CD4-positive, alpha-beta T cell (primary cell): ENCODE measurements at places on chromosomes 2 and 18.
A peak's percentile ranks its signal among the peaks of the same experiment; 100 is the strongest.

GRCh38 chr2:222319586-222320435 lies 21.0 kb upstream of the PAX3 start:
- H3K27me3 ChIP-seq: peaks cover 50% of the 10 kb centered on the region
- peaks cover 12% of the 10 kb centered on the region for H3K4me1 ChIP-seq
- no peak for DNase-seq
- peak overlapping the region; percentile 32 for H3K4me3 ChIP-seq
- no peak overlapping the region for H3K27ac ChIP-seq

DNA sequence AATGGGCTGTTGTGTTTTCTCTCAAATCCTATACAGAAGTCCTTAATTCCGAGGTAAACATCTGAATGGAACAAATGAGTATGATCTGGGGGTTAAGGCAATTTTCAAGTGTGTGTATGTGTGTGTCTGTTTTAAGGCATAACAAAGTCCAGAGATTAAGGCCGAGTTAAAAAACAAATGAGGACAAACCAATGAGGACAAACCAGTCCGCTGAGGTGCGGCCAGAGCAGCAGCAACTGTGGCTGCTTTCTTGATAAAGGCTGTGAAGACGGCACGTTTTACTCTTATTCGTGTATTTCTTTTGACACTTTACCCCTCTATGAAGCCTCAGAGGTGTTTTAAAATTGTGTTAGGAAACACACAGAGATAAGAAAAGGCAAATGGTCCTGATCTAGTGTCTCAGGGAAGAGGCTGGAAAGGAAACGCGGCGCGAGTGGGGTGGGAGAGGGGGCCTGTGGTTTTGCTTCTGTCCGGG lies 495 bp upstream of the GULP1 start:
- H3K4me1 ChIP-seq: no peaks in the 10 kb centered on the region
- H3K4me3 ChIP-seq: no peak overlapping the region

GRCh38 chr2:177296040-177296439 lies 31.5 kb upstream of the NFE2L2 start:
- H3K27me3 ChIP-seq: no peaks in the 10 kb centered on the region
- no peaks in the 10 kb centered on the region for H3K36me3 ChIP-seq
- H3K4me1 ChIP-seq: peaks cover 1% of the 10 kb centered on the region

DNA sequence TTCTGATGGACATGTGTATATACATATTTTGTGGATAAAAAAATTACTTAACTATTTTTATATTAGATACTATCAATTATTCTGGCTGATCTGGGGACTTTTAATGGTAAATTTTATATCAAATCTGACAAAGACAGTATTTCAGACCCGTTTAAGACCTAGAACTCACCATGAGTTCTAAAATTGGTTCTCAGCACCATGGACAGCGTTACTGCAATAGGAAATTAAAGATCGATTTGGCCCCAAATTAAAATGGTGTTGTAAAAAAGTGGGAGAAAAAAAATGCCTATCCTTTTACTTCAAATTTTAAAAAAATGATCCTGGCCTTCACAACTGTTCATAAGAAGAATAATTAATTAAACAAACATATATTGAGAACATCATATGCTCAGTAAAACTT lies 919 bp upstream of the SCN2A start:
- H3K4me1 ChIP-seq: no peaks in the 10 kb centered on the region
- no peaks in the 10 kb centered on the region for H3K27me3 ChIP-seq
- H3K36me3 ChIP-seq: no peaks in the 10 kb centered on the region
- DNase-seq: no peak
- no peak overlapping the region for H3K4me3 ChIP-seq

DNA sequence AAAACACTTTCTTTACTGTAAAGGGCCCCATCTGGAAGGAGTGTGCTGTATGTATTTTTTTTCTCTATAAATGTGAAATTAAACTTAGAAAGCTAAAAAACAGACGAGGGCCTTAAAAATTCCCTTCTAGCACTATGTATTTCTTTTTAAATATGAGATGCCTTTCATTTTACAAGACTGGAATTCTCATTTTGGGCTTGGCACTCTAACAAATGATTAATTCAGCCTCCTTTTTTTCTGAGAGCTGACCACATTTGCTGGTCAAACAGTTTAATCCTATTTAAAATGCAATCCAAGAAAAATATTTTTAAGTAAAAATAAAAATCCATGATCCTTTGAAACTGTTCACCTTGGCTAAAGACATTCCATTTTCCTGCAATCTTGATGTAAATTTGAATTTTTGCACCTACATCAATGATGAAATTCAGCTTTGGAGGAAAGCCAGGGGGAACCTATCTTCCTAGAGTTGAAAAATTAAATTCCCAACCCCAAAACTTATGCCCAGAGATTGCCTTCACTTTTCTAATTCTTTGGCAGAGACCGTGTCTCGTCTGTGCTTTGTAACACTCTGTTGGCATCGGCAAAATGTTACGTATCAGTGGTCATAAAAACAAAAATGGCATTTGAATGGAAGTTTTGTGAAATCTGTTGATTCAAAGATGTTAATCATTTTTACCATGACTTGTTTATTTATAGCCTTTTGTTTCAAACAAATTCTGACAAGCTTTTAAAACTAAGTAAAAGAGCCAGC lies 284.5 kb downstream of the ZNF521 start:
- no peaks in the 10 kb centered on the region for H3K27me3 ChIP-seq
- no peak for DNase-seq
- H3K4me3 ChIP-seq: no peak overlapping the region
- no peak overlapping the region for H3K27ac ChIP-seq
- H3K36me3 ChIP-seq: no peaks in the 10 kb centered on the region

- no peaks in the 10 kb centered on the region for H3K27me3 ChIP-seq
- H3K4me3 ChIP-seq: no peak overlapping the region
- no peak overlapping the region for H3K27ac ChIP-seq
- H3K4me1 ChIP-seq: no peaks in the 10 kb centered on the region
- DNase-seq: no peak
Measured at GRCh38 chr18:72206814-72207213, 337.3 kb downstream of the CBLN2 start.

DNA sequence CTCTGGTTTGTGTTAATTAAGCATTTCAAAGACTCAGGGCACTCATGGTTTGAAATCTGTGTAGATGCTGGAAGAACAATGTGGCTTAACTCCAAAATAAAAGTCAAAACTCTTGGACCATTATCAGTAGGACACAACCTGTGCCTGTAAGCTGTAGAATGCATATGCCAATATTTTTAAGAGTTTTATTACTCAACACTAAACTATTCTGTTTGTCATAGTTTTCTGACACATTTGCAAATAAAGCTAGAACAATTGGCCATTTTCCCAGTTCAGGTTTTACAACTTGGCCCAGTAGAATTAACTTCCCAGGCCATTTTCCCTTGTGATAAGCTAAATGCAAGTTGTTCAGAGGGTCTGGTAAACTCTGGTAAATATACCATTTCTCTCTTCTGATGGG lies 713.1 kb downstream of the CBLN2 start:
- DNase-seq: no peak
- H3K36me3 ChIP-seq: no peaks in the 10 kb centered on the region
- H3K27ac ChIP-seq: no peak overlapping the region
- H3K4me1 ChIP-seq: no peaks in the 10 kb centered on the region

DNA sequence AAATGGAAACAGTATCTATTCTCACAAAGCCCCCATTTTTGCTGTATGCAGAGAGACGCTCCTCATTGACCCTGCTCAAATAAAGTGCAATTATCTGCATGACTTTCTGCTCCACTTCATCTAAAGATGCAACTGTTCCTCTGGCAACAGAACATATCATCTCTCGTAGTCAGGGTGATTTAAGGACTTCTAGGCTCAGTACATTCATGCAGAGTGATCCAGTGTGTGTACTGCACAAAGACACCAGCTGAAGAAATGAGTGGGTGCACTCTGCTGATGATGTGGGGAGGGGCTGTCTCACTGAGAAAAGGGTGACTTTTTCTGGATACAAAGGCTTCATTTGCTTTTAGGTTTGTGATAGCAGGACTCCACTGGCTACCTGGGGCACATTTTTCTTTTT lies 355.2 kb downstream of the GALNT13 start:
- H3K4me3 ChIP-seq: no peak overlapping the region
- H3K4me1 ChIP-seq: no peaks in the 10 kb centered on the region
- H3K27me3 ChIP-seq: no peaks in the 10 kb centered on the region
- no peak for DNase-seq
- H3K27ac ChIP-seq: no peak overlapping the region

DNA sequence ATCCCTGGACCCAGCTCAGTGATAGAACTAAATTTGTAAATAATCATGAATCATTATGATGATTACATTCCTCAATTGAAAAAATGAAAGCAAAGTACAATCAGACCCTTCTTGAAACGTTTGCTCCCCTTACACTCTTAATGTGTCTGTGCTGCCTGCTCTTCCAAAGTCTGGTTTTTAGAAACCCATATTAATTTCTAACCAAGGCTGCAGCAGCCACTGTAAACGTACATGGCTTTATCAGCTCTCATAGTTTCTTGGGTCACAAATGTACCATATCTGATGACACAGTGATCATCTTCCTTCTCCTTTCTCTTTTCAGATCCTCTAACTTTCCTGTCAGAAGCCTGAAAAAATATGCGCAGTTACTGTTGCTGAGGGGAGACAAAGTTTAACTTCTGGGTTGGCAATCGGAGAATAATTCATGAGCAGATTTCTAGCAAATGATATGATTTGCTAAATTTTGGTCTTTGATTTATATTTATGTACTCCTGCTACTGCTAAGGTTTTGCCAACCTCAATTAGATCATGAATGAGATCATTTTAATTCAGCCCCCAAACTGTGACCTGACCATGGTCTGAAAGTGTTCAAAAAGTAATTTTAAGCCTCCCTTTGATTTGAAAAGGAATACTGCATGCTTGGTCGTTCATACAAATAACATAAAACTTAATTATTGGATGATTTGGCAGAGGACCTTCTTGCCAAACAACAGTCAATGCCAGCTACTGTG lies 12.3 kb downstream of the ZEB2 start:
- H3K36me3 ChIP-seq: no peaks in the 10 kb centered on the region
- H3K27me3 ChIP-seq: peaks cover 8% of the 10 kb centered on the region
- DNase-seq: no peak
- H3K4me1 ChIP-seq: peaks cover 3% of the 10 kb centered on the region
- H3K4me3 ChIP-seq: no peak overlapping the region
- no peak overlapping the region for H3K27ac ChIP-seq

- H3K36me3 ChIP-seq: no peaks in the 10 kb centered on the region
- H3K27ac ChIP-seq: no peak overlapping the region
- no peaks in the 10 kb centered on the region for H3K27me3 ChIP-seq
- H3K4me3 ChIP-seq: no peak overlapping the region
Measured at GRCh38 chr2:149418065-149418464, 87.7 kb downstream of the LYPD6 start.

- no peaks in the 10 kb centered on the region for H3K36me3 ChIP-seq
- DNase-seq: no peak
- no peaks in the 10 kb centered on the region for H3K4me1 ChIP-seq
Measured at GRCh38 chr18:33916200-33916599, 308.5 kb downstream of the NOL4 start.

DNA sequence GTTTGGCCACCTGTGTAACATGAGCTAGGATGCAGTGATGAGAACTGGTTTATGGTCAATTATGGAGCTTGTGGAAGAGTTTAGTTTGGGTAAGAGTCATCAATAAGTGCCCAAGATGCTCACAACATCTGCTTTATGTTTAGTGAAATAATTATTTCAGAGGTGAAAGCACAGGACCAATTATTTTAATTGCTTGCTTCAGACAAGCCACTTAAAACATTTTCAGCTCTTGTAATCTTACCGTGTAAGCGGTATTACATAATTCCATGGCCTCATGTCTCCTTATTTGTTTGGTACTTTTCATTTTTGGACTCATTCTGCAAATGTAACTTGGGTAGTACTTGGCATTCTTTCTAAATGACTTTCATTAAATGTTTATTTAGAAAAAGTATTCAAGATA lies 5.4 kb downstream of the B3GNT2 start:
- H3K4me3 ChIP-seq: no peak overlapping the region
- H3K27me3 ChIP-seq: no peaks in the 10 kb centered on the region
- peaks cover 65% of the 10 kb centered on the region for H3K4me1 ChIP-seq

DNA sequence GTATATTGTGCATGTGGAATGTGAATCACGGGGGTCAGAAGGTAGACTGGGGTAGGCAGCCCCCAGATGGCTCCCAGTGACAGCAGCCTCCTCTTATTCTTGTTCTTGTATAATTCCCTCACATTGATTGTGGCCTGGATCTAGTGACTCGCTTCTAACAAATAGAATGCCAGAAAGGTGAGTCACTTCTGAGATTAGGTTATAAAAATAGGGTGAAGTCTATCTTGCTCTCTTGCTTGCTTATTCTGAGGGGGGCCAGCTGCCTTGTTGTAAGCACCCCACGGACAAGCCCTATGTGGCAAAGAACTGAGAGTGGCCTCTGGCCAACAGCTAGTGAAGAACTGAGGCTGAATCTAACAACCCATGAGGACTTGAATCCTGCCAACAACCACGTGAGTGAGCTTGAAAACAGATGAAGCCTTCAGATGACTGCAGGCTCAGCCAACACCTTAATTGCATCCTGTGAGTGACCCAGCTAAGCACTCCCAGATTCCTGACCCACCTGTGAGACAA lies 15.6 kb upstream of the RMND5A start:
- DNase-seq: no peak
- H3K4me3 ChIP-seq: no peak overlapping the region
- H3K4me1 ChIP-seq: no peaks in the 10 kb centered on the region
- no peaks in the 10 kb centered on the region for H3K27me3 ChIP-seq
- no peaks in the 10 kb centered on the region for H3K36me3 ChIP-seq

DNA sequence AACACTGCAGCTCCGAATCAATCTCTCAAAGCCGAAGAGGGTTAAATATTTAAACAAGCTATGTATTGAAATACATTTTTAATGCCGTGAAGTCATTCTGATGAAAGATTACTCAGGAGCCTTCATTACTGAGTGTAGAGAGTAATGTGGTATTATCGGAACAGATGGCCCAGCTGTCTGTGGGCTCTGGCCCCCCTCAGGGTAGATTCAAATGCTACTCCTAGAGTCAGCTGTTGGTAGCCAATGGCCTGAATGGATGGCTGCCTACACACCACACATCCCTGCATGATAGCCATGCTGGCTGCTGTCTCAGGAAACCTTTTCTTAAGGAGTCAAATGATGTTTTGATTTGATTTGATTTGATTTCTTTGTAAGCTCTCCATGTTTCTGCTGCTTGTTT lies 732.3 kb upstream of the CELF4 start:
- no peak for DNase-seq
- H3K27me3 ChIP-seq: no peaks in the 10 kb centered on the region
- no peak overlapping the region for H3K27ac ChIP-seq
- H3K4me3 ChIP-seq: no peak overlapping the region

- DNase-seq: no peak
- no peak overlapping the region for H3K27ac ChIP-seq
- H3K27me3 ChIP-seq: no peaks in the 10 kb centered on the region
- no peaks in the 10 kb centered on the region for H3K4me1 ChIP-seq
- H3K36me3 ChIP-seq: no peaks in the 10 kb centered on the region
- H3K4me3 ChIP-seq: no peak overlapping the region
Measured at GRCh38 chr2:124121760-124122275, 96.7 kb downstream of the CNTNAP5 start.

DNA sequence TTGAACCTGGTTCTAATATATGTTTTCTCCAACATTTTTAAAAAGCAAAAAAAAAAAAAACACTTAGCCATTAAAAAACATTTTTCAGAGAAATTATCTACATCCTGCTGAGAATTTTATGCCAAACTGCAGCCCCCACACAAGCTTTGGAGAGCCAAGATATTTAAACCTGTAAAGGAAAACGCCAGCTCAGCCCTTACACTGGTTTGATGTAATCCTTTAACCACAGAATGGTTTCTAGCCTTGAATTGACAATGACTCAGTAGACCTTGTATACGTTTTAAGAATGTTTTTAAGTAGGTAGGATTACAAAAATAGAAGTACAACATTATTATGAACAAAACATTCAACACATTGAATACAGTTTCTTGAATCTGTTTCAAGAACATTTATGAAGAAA lies 113.6 kb downstream of the BABAM2 start:
- H3K4me1 ChIP-seq: no peaks in the 10 kb centered on the region
- no peaks in the 10 kb centered on the region for H3K36me3 ChIP-seq
- no peak for DNase-seq
- no peak overlapping the region for H3K27ac ChIP-seq
